Heart right ventricle (tissue), 16 donors: ENCODE measurements at places on chromosomes 6 and 20. TPM values are rescaled to one million over a fixed set of nuclear protein-coding genes. Genes with fewer than 3 reads are reported as not detected.

- no peak for DNase-seq
These were observed 31.5 kb downstream of the SULF2 start for GRCh38 chr20:47753576-47754387.

Gene AVP
- polyA plus RNA-seq: not detected

DNA sequence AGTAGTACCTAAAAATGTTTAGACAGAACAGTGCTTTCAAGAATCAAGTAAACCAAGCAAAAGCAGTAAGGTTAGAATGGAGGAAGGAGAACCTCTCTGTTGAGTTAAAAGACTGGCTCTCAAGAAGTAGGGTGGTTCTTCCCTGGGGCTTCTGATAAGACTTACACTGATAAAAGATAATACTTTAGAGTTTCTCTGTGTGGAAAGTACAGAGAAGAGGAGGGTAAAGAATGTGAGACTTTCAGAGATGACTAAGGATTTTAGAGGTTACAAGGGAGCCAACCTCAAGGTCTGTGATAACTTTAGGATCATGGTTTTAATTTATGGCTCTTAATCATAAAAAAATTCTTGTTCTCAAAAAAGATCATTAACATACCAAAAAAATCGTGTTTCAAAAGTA, 30.9 kb upstream of the ALDH8A1 start:
- no peak for DNase-seq

DNA sequence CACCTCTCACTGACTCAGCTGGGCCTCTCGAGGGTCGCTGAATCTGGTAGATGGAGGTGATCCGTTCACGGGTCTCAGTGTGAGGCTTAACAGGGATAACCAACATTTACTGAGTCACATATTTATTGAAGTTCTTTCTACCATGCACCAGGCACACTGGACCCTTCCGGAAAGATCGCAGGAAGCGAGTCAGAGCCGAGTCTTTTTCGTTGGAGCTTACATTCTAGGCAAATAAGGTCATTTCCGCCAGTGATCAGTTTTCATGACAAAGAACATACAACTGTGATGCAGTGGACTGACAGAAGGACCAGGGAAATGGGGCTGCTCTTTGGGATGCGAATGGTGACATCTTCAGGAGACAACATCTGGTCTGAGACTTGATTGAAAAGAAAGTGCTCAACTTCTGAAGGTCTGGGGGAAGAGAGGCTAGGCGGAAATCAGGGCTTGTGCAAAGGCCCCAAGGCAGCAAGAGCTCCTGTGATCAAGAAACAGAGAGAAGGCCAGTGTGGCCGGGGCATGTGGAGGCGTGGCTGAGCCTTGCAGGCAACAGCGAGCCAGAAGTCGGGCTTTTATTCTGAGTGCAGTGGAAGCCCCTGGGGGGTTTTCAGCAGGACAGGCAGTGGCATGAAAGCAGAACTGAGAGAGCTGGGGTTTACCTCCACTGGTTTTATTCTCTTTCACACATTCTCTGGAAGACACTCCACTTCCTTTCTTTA, 56.7 kb downstream of the APCDD1L start:
- no peak for DNase-seq

DNA sequence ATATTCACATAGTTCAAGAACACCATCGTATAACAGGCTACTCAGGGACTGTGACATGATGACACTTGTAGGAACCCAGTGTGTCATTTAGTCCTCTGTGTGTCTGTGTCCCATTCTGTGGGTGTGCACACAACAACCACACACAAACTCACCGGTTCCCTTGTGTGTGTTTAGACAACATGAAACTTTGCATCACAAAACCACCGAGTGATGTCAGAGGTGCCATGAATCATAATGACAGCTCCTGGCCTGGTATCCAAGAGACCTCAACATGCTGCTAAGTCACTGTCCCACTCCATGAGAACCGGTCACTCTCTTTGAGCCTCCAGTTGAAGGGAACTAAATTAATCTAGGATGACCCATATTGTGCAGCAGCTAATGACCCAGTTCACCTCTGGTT, 421.3 kb downstream of the PREX1 start:
- DNase-seq: no peak

DNA sequence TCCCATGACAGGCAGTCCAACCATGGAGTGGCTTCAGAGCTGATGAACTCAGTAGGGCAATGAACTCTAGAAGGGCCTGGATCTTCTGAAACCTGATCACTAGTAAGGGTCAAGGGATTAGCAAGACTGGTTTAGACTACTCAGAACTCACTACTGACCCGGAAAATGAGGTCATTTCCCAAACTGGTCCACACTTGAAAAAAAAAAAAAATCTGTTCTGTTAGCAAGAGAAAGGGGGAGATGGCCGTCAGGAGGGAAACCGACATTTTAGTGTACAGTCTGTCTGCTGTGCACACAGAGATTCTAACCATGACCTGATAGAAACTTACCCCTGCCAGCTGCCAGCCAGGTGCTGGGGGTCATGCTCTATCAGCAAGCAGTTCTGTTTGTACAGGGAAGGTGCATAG, 262.4 kb upstream of the AGPAT4 start:
- no peak for DNase-seq

DNA sequence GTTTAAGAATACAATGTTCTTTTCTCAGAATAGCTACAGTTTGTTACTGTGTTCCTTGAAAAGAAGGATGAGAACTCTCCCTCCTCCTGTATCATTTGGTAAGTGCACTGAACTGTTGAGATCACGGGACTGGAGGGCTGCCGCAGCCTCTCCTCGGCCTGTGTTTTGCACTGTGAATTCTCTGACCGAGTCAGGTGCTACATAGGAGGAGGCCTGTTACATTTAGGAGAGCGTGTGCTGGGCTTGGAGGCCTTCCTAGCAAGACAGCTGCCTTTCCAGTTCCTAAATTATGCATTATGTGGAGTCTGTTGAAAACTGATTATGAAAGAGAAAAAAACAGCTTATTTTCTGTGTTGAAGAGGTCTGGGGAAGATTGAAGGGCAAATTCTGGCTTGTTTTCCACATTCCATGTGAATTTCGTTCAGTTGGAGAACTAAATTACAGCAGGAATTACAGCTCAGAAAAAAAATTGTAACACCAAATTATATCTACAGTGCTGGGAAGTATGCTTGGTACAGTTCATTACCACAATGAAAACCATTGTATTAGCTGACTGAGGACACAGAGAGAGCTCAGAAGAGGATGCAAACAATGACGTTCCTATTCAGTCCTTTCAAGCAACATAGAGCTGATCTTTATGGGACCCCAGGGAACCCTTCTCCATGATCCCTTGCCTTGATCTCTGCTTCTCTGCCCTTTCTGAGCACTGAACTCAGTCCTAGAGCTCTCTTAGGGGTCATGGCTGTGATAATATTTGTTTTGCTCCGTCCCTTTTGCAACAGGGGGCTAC, 2.8 kb downstream of the TMC2 start:
- no peak for DNase-seq

Gene PGC
- 2.0 TPM for polyA plus RNA-seq

DNA sequence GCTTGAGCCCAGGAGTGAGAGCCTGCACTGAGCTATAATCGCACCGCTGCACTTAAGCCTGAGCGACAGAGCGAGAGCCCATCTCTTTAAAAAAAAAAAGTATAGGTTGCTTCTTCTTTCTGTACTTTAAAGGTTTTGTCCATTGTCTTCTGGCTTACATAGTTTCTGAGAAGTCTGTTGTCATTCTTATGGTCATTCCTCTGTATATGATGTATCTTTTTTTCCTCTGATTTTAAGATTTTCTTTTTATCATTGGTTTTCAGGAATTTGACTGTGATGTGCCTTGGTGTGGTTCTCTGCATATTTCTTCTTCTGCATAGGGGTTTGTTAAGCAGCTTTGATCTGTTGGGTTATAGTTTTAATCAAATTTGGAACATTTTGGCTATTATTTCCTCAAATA, 29.1 kb downstream of the QRSL1 start:
- no peak for DNase-seq

Gene HLA-DRB1
- 28.8 TPM for polyA plus RNA-seq

GRCh38 chr6:56772737-56773184, 130.1 kb upstream of the DST start:
- peak; percentile 37 for DNase-seq

DNA sequence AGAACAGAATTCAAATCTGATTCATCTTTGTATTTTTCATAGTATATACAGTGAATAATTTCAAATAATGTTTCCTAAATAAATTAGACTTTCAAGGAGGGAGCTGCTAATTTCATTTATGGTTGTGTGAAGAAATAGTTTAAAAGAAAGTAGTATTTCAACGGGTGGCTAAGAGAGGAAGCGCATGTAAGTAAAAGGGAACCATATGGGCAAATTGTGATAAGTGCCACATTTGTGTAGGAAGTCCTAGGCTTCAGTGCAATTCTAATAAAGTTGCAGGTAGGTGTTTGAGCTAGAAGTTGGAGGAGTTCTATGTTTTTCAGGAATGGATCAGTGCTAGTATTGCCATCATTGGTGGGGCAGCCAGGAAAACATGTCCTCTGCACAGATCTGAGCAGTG, 178.8 kb upstream of the PRDM1 start:
- no peak for DNase-seq
